ENCODE measurements at places on chromosomes 12 and 14. TPM values are rescaled to one million over a fixed set of nuclear protein-coding genes. Genes with fewer than 3 reads are reported as not detected.
A peak's percentile ranks its signal among the peaks of the same experiment; 100 is the strongest.

- H3K27ac ChIP-seq: peak overlapping the region; percentile 88
- peak overlapping the region; percentile 0 for H3K4me3 ChIP-seq
- no peaks in the 10 kb centered on the region for H3K36me3 ChIP-seq
- no peaks in the 10 kb centered on the region for H3K27me3 ChIP-seq
- peak; percentile 52 for DNase-seq
Observed at GRCh38 chr14:71372411-71372838, 465.2 kb downstream of the PCNX1 start.

- peak overlapping the region; percentile 58 for H3K27ac ChIP-seq
- no peaks in the 10 kb centered on the region for H3K27me3 ChIP-seq
Observed at GRCh38 chr12:96687719-96688118, 198.3 kb downstream of the CFAP54 start.

DNA sequence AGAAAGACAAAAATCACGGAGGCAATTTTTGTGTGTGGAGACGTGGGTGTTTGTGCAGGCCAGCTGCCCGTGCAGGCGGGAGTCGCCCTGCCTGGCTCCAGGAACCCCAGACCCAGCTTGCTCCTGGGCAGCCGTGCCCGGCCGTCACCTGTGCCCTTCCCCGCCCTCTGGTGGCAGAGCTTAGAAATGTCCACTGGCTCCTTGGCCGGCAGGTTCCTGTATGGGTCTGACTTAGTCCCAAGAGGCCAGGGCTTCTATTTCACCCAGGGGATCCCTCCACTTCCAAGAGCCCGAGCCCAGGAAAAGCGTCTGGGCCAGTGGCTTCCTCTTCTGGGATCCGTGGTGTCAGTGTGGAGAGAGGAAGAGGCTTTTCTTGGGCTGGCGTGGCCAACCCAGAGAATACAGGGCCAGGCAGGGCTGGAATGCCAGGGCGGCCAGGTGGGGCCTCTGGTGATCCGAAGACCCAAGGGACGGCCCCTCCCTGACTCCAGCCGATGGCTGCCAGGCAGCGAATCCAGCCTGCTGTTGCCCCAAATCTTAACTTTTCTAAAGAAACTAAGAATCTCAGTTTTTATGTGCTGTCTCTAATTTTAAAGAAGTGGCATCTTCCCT lies 120.9 kb downstream of the TMEM132C start:
- no peak overlapping the region for H3K27ac ChIP-seq
- no peaks in the 10 kb centered on the region for H3K36me3 ChIP-seq
- no peak overlapping the region for H3K4me3 ChIP-seq
- DNase-seq: no peak
- no peaks in the 10 kb centered on the region for H3K27me3 ChIP-seq
- no peaks in the 10 kb centered on the region for H3K4me1 ChIP-seq

DNA sequence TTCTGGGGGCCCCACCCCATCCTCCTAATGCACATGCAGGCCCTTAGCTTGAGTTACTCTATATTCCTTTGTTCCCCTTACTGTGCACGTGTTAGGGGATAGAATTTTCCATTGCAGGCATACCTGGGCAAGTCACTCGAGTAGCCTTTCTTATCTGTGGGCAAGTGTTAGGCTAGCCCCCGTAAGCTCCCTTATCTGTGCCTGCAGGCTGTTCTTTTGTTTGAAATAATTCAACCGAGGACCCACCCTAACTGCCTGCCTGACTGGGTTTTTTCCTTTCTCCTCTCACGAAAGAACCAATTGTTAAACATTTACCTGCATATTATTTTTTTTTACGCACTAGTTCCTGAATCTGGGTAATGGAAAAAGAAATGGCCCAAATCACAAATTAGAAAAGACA lies 21.3 kb upstream of the BCAT1 start:
- no peaks in the 10 kb centered on the region for H3K4me1 ChIP-seq
- H3K4me3 ChIP-seq: no peak overlapping the region
- H3K36me3 ChIP-seq: no peaks in the 10 kb centered on the region
- no peak overlapping the region for H3K27ac ChIP-seq
- no peaks in the 10 kb centered on the region for H3K27me3 ChIP-seq
- DNase-seq: no peak

DNA sequence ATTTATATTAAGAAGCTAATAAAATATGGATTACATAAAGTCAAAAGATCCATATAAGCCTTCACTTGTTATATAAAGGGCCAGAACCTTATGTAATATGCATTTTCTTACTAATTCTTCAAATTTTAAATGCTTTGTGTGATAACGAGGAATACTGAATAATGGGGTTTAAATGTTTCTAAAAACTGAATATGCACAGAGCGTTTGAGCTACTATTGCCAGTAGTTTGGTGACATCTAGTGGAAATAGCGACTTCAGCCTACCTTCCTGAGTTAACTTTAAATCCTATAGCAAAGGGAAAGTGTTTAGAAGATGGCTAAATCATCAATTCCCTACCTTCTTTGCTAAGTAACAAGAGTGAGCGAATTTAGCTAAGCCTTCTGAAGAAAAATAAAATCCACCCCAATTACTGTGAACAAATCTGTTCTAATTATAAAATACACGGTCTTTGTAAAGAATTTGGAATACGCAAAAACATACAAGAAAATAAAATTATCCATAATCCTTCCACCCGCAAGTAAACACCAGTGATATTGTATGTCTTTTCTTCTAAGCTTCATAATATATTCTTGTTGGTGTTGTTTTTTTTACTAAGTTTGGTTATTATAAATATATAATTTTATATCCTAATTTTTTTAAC lies 115.5 kb upstream of the G2E3 start:
- peak; percentile 2 for DNase-seq
- no peaks in the 10 kb centered on the region for H3K27me3 ChIP-seq
- no peak overlapping the region for H3K4me3 ChIP-seq
- H3K36me3 ChIP-seq: no peaks in the 10 kb centered on the region
- no peak overlapping the region for H3K27ac ChIP-seq

- H3K4me3 ChIP-seq: no peak overlapping the region
- no peak overlapping the region for H3K27ac ChIP-seq
- H3K27me3 ChIP-seq: no peaks in the 10 kb centered on the region
- no peaks in the 10 kb centered on the region for H3K36me3 ChIP-seq
Observed at GRCh38 chr12:62279961-62280360, 19.8 kb downstream of the USP15 start.

DNA sequence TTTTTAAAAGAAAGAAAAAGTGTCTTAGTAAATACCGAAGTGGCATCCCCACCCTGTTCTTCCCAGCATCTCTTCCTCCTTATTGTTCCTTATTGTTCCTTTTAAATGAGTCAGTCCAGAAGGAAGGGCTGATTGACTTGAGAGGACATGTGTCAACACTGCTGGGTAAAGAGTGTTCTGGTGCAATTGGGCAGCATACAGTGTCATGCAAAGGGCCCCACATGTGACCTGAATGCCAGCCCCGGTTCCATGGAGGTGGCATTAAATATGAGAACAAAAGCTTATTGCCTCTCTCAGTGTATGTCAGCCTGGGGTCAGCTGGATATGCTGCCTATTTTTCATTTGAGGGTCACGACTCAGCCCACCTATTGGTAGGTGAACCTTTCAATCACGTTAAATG lies 58.9 kb upstream of the RIC8B start:
- no peaks in the 10 kb centered on the region for H3K4me1 ChIP-seq
- no peak for DNase-seq
- H3K27me3 ChIP-seq: peaks cover 1% of the 10 kb centered on the region

GRCh38 chr14:78644824-78645559 lies 474.8 kb downstream of the NRXN3 start:
- no peak for DNase-seq
- no peaks in the 10 kb centered on the region for H3K27me3 ChIP-seq
- no peaks in the 10 kb centered on the region for H3K4me1 ChIP-seq
- no peak overlapping the region for H3K27ac ChIP-seq

DNA sequence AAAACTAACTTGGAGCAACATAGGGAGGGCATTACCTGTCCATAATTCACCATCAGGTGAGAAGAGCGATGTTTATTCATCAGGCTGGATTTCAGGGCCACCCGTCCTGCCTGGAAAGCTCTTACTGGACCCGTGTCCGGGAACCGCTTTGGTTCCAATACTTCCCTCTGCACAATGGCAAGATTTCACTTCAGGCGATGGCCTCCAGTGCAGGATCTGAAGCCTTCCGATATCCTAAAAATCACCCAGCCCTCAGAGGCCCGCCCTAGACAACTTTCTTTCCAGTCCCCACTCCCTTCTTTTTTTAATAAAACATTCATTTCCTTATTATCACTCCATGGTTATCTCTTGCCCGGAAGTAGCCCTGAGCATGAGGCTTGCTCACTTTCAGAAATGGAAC lies 92.5 kb downstream of the BCL11B start:
- no peak for DNase-seq
- H3K36me3 ChIP-seq: no peaks in the 10 kb centered on the region
- no peaks in the 10 kb centered on the region for H3K27me3 ChIP-seq
- H3K27ac ChIP-seq: no peak overlapping the region

DNA sequence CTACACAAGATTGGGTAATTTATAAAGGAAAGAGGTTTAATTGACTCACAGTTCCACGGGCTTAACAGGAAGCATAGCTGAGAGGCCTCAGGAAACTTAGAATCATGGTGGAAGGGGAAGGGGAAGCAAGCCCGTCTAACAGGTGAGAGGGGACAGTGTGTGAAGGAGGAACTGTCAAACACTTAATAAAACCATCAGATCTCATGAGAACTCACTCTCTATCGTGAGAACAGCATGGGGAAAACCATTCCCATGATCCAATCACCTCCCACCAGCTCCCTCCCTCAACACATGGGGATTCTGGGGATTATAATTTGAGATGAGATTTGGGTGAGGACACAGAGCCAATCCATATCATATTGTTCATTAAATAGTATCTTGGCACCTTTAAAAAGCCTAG lies 56.1 kb downstream of the EPS8 start:
- peaks cover 6% of the 10 kb centered on the region for H3K4me1 ChIP-seq
- DNase-seq: no peak
- H3K36me3 ChIP-seq: no peaks in the 10 kb centered on the region
- no peaks in the 10 kb centered on the region for H3K27me3 ChIP-seq
- no peak overlapping the region for H3K27ac ChIP-seq

GRCh38 chr12:33596061-33596460 lies 156.4 kb upstream of the SYT10 start:
- no peak overlapping the region for H3K27ac ChIP-seq
- no peaks in the 10 kb centered on the region for H3K27me3 ChIP-seq
- no peak for DNase-seq

DNA sequence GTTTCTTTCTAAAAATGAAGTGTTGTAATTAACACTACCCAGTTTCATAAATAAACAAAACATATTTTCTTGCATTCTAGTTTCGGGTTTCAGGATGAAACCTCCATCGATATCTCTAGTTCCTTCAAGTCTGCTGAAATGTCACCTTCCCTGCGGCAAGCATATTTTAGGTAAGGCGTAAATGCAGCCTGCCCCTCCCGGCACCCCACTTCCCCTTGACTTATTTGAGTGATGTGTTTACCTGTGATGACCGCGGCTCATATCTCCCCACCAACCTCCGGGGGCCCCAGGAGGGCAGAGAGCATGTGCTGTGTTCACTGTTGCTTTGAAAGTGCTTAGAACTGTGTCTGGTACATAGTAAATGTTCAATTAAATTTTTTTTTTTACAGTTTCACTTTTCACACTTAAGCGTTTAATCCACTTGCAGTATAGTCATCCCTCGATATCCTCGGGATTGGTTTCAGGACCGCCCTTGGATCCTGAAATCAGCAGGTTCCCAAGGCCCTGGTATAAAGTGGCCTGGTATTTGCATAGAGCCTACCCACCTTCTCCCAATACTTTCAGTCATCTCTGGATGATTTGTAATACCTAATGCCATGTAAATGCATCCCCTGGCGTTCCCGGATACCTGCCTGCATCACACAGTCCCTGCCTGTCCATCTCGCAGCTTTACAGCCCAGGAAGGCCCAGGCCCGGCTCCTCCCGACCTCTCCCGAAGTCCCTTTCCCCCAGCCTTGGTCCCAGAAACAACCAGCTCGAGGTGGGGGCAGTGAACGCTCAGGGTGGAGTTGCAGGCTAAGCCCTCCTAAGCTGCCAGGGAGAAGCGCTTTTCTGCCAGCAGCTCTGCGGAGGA lies 40.2 kb upstream of the FBRSL1 start:
- H3K4me1 ChIP-seq: no peaks in the 10 kb centered on the region
- H3K27me3 ChIP-seq: no peaks in the 10 kb centered on the region
- no peak for DNase-seq
- H3K27ac ChIP-seq: no peak overlapping the region

GRCh38 chr12:59927032-59927431 lies 331.2 kb downstream of the SLC16A7 start:
- no peaks in the 10 kb centered on the region for H3K36me3 ChIP-seq
- no peaks in the 10 kb centered on the region for H3K4me1 ChIP-seq
- no peaks in the 10 kb centered on the region for H3K27me3 ChIP-seq

DNA sequence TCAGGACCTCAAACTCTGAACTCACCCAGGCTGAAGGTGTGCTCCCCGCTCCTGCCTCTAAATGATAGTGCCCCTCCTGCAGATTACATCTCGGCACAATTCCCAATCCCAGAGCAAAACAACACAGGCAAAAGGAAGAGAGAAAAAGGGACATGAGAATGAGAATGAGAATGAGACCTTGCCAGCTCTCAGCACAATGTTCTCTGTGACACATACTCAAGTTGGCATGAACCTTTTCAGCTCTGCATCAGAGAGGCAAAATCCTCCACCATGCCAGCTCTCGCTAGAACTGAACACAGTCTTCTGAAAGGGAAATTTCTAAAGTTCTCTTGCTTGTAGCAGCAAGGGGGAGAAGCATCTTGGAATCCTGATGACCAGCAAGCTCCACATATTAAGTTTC lies 84.6 kb downstream of the KSR2 start:
- H3K27me3 ChIP-seq: no peaks in the 10 kb centered on the region
- H3K4me1 ChIP-seq: no peaks in the 10 kb centered on the region
- no peak overlapping the region for H3K27ac ChIP-seq
- H3K36me3 ChIP-seq: no peaks in the 10 kb centered on the region

PRDM4 gene
- 36.8 TPM for total RNA-seq

EGLN3 gene
- total RNA-seq: 0.14 TPM

PNMA1 gene
- 82.6 TPM for total RNA-seq

RTL1 gene
- not detected for total RNA-seq

RNASE3 gene
- not detected for total RNA-seq

ACSS3 gene
- 0.53 TPM for total RNA-seq

KCNC2 gene
- not detected for total RNA-seq

GPR137C gene
- total RNA-seq: 3.8 TPM

C12orf50 gene
- 0.30 TPM for total RNA-seq

MYO1H gene
- not detected for total RNA-seq

Measured in endothelial cell of umbilical vein (primary cell).